T-helper 2 cell (primary cell): ENCODE measurements at places on chromosomes 4 and X.

- DNase-seq = no peak
These were observed 17.1 kb downstream of the CTBP1 start for GRCh38 chr4:1231637-1232360.

DNA sequence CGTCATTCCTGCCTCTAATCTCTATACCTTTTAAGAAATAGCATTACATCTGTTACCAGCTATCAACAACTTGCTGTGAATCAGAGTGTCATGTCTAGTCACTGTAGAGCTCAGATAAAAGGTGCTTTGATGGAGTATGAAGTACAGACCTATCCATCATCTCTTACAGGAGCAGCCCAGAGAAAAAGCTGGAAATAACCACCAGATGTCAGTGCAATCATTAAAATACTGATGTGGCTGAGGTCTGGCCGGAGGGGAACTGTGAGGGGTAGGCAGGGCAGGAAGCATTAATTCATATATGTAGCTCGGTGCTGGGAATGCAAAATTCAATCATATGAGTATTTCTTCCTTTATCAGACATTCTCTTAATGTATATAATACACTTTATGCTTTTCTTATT lies 100.6 kb downstream of the AKAP4 start:
- DNase-seq = no peak

DNA sequence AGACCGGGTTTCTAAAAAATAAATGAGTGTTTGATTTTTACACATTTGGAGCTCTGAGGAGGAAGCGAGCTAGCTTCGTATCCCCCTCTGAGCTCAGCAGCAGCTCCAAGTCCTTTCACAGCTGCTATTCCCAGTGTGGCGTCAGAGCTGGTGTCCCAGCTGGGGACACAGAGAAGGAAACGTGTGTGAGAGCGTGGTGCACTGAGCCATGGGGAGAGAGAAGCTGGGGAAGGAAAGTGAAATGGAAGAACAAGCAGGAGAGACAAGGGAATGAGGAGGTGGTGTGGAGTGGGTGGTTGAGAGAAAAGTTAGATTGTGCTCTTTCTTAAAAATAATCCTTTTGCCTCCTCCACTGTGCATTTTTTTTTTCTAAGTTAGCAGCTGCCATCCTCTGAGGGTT lies 79.5 kb upstream of the SLC4A4 start:
- DNase-seq = no peak

GRCh38 chr4:3199653-3200422 lies 49.1 kb upstream of the MSANTD1 start:
- no peak for DNase-seq

GRCh38 chr4:22241415-22241814 lies 274.5 kb downstream of the ADGRA3 start:
- DNase-seq = no peak

- no peak for DNase-seq
These were observed 43.9 kb upstream of the MTMR1 start for GRCh38 chrX:150649096-150649870.

DNA sequence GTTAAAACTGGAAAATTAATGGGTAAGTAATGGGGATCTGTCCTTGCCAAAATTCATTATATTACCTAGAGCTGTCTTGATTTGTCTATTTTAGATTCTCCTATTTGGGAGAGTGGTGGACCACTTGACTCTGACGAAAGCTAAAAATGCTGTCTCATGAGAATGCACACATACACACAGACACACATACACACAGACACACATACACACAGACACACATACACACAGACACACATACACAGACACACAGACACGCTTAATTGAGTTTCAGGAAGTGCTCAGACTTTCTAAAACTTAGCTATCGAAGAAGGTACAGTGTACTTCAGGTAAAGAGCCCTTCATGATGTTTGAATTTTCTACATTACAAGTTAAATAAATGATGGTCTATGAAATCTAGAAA lies 279.5 kb downstream of the ANKRD50 start:
- DNase-seq = no peak

DNA sequence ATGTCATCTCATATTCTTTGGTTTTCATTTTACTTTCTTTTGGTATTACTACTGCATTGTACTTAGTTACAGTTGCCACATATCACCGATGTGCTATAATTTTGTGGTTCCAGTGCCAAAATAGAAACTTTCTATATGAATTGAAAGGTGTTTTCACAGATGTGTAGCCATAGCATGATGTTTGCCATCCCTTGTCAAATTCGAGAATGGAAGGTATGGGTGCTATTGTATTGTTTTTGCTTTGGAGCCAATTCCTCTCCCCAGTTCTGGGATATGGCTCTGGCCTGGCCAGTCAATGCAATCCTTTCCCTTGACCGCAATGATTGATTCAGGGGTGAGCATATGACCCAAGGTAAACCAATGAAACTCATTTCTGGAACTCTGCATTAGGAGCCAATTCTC lies 86.2 kb upstream of the RPS6KA3 start:
- DNase-seq = no peak

GRCh38 chrX:147675819-147676218 lies 235.9 kb upstream of the FMR1 start:
- DNase-seq = no peak

DNA sequence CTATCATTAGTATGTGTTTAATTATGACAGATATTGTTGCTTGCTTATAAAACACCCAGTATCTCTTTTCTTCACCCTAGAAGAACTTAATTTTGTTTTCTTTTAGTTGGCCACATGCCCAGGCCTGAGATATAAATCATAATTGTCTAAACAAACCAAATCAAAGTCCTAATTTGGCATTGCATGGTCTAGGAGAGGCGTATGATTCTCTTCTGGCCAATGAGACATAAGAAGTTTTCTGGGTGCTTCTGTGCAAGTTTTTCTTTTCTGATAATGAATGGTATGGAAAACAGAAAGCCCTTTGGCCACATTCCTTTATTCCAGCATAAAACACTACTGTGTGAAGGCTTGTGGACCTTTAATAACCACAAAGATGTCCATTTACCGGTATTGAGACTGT lies 192.9 kb upstream of the CTSO start:
- DNase-seq = no peak

GRCh38 chrX:69357317-69357716 lies 146.8 kb upstream of the NALF2 start:
- no peak for DNase-seq

DNA sequence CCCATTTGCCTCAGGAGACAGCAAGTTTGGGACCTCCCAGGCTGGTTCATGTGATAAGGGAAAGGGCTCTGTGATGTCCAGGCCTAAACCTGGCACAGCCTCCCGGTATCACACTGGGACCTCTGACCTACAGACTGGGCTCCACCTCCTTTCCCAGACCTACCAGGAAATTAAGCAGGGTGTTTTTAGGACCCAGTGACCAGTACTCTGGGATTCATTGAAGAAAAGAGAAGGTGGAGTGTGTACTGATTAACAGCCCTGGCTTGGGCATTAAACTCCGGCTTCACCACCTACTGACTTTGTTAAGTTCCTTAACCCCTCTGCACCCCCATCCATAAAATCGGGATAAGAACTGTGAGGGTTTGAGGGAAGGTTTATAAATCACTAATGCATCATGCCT lies 28.6 kb downstream of the ASB9 start:
- DNase-seq = no peak

GRCh38 chr4:127780598-127780997 lies 1.5 kb upstream of the HSPA4L start:
- no peak for DNase-seq

- DNase-seq = no peak
These were observed 103.1 kb upstream of the VCX2 start for GRCh38 chrX:8274170-8274569.

DNA sequence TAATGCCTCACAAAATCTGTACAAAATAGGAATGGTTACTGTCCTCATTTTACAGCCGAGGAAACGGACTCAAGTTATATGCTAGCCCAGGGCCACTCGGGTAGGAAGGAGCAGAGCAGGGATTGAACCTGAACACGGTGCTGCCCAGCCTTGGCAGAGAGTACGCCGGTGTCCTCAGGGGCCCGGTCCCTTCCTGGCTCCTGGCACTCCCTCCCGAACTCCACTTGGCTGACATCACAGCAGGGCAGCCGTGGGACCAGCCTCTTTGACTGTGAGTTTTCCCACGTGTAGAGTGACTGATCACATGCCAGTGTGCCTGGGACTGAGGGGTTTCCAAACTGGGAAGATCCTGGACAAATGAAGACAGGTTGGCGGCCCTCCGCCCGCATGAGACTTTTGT lies 23.7 kb downstream of the MAN2B2 start:
- DNase-seq = no peak

- no peak for DNase-seq
These were observed 5.4 kb downstream of the ADGRG4 start for GRCh38 chrX:136306182-136306581.

DNA sequence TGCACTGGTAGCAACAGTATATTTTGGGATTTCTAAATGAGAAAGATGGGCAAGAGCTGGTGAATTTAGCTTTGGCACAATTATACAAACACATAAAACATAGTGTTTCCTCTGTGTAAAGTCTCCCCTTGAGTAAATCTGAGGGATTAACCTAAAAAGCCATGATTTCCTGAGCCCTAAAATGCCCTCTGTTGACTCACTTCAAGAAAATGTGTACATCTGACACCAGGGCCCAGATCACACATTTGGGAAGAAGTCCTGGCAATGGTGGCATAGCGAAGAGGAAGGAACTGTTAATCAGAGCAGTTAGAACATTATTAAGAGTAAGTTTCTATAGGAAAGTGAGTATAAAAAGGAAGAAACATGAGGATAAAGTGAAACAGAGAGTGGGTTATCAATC lies 338.5 kb downstream of the SPOCK3 start:
- DNase-seq = no peak

GRCh38 chr4:2935762-2936743 lies 27.2 kb downstream of the NOP14 start:
- peak; percentile 97 for DNase-seq

GRCh38 chrX:109301177-109301576 lies 180.7 kb downstream of the GUCY2F start:
- no peak for DNase-seq
